RPMI8226 (cell line): ENCODE measurements at places on chromosomes 1 and 21.

DNA sequence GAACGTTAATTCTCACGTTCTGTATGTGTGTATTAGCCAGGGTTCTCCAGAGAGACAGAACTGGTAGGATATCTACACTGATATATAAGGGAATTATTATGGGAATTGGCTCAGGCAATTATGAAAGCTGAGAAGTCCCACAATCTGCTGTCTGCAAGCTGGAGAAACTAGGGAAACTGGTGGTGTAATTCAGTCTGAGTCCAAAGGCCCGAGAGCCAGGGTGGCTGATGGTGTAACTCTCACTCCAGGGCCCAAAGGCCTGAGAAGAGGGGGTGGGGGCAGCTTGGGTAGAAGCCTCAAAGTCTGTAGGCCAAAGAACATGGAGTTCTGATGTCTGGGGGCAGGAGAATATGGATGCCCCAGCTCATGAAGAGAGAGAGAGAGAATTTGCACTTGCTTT, 13.3 kb upstream of the VASH2 start:
- no peak for DNase-seq

GRCh38 chr1:36322786-36323635, 434 bp downstream of the EVA1B start:
- DNase-seq: peak; percentile 32

DNA sequence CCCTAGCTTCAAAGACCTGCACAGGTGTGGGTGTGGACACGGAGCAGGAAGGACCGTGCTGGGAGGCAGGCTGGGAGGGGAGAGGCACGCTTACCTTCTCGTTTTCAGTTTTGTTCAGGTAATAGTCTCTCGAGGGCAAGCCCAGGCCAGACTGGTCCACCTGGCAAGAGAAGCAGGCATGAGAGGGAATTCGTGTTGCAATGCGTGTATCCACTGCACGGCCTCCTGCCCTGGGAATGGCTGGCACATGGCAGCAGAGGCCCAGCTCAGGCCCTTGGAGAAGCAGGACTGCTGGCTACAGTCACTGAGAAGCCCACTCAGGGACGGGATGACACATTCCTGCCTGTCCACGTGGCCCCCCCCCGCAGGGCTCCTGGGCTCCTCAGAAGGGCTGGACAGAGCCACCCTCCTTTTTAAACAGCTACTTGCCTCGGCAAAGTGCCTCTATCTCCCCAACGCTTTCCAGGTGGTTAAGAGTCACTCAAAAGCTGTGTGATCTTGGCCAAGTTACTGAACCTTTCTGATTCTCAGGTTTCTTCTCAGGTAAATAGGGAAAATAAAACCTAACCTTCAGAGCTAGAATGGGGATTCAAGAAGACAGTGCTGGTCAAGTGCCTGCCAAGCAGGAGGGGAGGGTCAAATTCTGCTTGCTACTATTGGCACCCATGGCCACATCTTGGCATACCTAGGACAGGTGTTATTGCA, 32.7 kb downstream of the ECE1 start:
- DNase-seq: no peak

DNA sequence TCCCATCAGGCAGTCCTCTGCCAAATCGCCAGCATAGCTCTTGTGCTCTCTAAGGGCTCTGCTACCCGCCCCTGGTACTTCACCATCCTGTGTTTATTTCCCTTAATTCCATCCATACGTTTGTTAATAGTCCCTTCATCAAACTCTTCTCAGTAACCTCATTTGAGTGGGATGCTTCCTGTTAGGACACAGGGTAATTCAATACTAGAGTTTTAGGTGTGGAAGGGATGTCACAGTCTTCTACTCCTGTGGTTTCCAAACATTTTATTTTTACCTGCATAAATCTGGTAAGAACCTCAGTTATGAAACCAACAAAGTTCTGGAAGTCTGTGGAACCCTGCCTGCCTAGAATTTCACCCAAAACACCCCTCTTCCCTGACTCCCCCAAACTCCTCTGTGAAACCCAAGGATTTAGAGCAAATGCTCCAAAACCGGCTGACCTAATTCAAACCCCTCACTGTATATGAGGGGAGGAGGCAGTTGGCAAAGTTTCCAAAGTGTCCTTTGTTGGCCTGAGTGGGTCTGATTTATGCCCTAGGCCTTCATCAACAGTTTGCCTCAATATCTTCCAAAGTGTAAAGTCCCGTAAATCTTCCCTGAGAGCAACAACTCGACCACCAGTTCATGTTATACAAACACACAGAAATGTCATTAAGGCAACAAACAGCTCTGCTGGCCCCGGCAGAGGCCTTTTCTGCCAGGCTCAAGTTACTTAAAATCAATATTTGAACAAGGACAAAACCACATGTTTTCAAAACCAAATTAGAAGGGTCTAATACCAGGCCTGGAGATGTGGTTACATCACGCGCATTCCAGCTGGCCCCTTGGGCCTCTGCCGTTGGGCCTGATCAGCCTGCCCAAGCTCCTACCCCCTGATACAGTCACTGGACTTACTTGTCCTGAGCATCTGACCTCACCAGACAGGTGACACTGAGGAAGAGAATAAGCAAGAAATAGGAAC, 82.4 kb upstream of the FGGY start:
- no peak for DNase-seq

GRCh38 chr1:5435414-5435813, 556.8 kb downstream of the NPHP4 start:
- no peak for DNase-seq

GRCh38 chr1:15833842-15834405, 13.6 kb upstream of the SPEN start:
- DNase-seq: no peak
